ENCODE measurements at places on chromosomes 7 and 10. TPM values are rescaled to one million over a fixed set of nuclear protein-coding genes. Genes with fewer than 3 reads are reported as not detected.

The C10orf105 gene
- not detected for total RNA-seq

The HDAC9 gene
- total RNA-seq = 6.8 TPM

The CCDC172 gene
- total RNA-seq = not detected

The RAB19 gene
- 3.3 TPM for total RNA-seq

The SLC26A3 gene
- total RNA-seq = 4.7 TPM

The WDFY4 gene
- 0.05 TPM for total RNA-seq

The HACD1 gene
- total RNA-seq = 16.4 TPM

The GRID1 gene
- 9.2 TPM for total RNA-seq

The PANK1 gene
- total RNA-seq = 32.5 TPM

The PPP1R3A gene
- not detected for total RNA-seq

- DNase-seq = no peak
These were observed 131.6 kb upstream of the NPY start for GRCh38 chr7:24152356-24152755.

GRCh38 chr7:122316467-122317388 is 12.2 kb upstream of the FEZF1 start:
- DNase-seq = peak; percentile 67

GRCh38 chr7:17099083-17099973 is 199.1 kb upstream of the AHR start:
- DNase-seq = no peak

DNA sequence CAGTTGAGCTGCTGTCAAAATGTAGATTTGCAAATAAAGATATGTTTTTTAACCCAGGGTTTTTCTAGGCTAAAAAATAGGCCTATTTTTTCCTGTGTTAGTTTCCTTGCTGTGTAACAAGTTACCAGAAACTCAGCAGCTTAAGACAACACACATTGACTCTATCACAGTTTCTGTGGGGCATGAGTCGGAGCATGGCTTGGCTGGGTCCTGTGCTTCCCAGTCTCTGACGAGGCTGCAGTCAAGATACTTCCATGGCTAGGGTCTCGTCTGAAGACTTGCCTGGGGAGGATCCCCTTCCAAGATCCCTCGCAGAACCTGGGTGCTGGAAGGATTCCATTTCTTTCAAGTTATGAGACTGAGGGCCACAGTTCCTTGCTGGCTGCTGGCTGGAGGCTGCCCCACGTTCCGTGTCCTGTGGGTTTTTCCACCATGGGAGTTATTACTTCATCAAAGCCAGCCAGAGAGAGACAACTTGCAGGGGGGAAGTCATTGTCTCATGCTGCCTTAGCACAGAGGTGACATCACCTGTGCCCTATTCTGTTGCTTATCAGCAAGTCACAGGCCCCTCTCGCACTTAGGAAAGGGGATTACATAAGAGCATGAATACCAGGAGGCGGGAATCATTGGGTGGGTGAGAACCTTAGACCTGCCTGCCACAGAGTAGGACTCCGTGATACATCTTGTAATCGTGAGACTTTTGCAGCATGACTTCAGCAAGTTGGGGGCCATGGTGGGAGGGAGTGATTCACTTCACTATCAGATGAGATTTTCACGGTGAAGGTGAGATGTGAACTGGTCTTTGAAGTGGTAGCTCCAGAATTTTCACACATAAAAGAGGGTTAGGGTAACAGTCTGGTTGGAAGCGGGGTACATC is 77.9 kb downstream of the CCNY start:
- no peak for DNase-seq

DNA sequence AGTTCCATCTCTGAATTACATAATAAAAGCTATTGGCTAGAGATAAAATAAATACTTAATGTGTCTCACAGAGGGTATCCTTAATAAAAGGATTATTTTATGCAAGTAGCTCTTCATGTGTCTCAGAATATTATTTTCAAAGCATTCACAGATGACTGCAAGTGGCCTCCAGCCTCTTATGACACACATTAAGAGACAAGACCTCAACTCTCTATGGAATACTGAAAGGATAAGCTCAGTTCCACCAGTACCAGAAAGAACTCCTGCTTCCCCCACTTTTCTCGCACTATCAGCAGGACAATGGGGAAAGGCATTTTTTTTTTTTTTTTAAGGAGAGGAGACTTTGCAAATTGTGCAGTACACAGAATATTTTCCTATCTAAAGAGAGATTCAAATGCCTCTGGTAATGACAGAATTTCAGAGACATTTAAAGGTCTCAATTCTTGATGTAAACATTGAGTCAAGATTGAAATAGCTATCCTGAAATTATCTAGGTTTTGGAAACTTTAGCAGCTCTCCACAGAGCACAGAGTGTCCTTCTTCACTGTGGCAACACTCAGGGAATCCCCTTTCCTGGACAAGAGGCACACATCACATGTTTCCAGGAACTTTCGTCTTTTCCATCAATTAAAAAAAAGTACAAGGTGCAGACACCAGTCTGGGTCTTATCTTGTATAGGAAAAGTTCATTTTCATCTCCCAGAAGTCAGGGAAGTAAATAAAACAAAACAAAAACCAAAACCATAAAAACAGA is 122.0 kb upstream of the ANK3 start:
- DNase-seq = no peak

GRCh38 chr7:74671602-74672001 is 14.1 kb downstream of the GTF2I start:
- no peak for DNase-seq

- DNase-seq = no peak
These were observed 190.2 kb downstream of the RELN start for GRCh38 chr7:103799298-103799697.

DNA sequence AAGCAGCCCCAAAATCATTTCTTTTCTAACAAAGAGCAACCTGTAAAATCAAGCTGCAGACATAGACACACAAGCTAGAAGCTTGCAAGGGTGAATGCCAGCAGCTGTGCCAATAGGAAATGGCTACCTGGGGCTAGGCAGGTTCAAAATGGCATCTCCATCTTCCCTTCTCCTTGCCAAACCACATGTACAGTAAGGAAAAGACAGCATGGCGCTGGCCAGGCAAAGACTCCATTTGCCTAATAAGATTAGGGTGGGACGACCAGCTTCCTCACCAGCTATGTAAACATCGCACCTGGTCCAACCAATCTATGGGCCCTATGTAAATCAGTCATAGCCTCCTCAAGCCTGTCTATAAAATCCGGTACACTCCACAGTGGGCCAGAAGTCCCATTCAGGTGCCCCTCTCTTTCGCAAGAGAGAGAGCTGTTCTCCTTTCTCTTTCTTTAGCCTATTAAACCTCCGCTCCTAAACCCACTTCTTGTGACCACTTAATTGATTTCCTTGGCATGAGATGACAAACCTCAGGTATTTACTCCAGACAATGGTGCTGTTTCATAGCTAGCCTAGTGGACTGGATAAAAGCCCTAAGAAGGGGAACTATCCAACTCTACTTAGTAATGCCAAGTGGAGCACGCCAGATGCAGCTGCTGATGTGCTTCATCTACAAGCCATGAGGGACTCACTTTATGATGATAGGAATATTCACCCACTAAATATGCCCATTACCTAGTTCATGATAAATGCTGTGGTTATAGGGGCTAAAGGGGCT is 44.1 kb downstream of the HTR7 start:
- no peak for DNase-seq

GRCh38 chr10:65149878-65150277 is 1628.7 kb downstream of the REEP3 start:
- DNase-seq = no peak

DNA sequence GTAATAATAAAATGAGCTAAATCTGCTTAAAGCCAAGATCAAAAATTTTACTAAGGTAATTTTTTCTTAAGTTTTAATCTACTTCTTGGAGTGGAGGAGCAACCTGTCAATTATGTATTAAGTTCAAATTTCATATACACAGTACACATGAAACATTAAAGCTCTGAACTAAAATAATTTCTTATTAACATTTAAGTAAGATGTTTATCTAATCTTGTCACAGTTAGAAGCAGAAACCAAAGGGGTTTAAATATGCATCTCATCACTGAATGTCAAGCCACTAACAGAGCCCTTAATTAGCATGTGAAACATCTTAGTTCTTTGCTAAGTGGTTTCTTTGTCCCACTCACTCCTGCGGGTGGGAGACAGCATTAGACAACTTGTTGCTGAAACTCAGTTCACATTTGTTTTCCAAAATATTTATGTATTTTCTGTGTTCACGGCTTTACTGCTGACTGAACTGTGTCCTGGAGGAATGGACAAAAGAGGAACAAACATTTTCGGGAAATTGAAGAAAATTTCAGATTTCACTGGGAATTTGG is 130.9 kb upstream of the MBL2 start:
- DNase-seq = no peak

DNA sequence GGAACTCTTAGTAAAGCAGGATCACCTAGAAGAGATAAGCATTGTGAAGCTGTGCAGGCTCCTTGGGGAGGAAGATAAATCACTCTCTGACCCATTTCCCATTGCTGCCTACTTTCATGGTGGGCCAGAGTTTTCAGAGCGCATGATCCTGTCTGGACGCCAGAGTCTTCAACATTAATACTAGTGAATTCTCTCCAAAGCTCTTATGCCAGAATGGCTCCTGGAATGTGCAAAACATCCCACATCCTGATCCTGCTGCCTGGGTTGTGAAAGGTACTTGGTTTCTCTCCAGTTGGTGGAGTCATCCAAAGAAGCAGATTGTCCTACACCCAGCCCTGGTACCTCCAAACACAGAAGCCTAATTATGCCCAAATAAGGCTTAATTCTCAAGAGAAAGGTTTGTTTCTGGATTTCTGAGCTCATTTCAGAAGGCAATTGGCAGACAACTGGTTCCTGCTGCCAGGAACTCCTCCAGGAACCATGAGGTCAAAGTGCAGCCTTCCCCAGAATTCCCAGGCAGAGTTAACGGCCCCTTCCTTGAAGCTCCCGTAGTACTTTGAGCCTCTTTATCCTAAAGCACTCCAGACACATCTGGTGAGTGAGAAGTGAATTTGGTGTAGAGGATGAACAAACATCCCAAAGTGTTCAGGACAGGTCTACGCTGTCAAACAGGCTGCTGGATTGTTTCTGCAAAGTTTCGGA is 495.2 kb downstream of the PLXNA4 start:
- no peak for DNase-seq

DNA sequence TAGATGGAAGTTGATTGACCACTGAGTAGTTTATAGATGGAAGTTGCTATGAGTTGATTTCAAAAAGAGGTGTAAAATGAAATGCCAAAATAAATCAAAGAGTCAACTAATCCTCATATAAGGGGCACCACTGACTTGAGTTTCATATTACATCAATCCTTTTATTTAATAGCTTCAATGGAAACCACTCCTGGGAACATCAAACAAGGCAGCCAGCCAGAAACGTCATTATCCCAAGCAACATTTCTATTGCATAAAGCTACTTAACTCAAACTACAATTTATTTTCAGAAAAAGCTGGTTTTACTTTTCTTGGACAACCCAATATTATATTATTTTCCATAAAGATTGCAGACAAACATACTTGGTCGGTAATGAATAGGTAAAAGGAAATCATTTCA is 162.1 kb downstream of the TSPAN12 start:
- DNase-seq = no peak

DNA sequence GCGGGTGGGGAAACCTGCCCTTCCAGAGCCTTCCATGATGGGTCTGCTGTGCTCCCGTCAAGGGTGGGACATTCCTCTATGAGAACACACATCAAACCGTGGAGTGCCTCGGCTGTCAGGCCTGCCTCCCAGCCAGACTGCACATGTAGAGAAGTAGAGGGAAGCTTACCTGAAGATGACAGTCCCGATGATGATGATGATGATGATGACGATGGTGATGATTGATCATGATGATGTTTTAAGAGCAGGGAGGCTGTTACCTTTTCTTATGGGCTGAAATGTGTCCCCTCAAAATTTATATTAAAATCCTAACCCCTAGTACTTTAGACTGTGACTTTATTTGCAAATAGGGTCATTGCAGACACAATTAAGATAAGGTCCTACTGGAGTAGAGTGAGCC is 76.1 kb upstream of the ANLN start:
- no peak for DNase-seq

DNA sequence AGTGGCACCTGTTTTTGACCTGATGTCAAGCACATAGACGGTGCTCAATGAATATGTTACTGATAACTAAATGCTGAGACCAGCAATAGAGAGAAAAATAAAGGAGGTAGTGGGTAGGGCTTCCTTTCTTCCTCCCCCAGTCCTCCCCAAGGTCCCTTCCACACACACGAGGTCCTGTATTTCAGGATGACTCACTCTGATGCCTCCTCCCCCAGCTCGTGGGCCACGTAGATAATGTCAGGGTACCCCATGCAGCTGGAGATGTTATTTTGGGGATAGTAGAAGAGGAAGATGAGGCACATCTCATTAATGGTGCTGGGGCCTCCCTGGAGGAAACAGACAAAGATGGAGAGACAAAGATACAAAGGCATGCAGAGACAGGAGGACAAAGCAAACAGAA is 17.3 kb downstream of the PRSS58 start:
- no peak for DNase-seq

- DNase-seq = no peak
These were observed 75.4 kb downstream of the JAZF1 start for GRCh38 chr7:28105234-28105633.

GRCh38 chr10:5927306-5927705 is 37.3 kb downstream of the FBH1 start:
- no peak for DNase-seq

- no peak for DNase-seq
These were observed 4.5 kb upstream of the ABCB4 start for GRCh38 chr7:87479951-87480350.

DNA sequence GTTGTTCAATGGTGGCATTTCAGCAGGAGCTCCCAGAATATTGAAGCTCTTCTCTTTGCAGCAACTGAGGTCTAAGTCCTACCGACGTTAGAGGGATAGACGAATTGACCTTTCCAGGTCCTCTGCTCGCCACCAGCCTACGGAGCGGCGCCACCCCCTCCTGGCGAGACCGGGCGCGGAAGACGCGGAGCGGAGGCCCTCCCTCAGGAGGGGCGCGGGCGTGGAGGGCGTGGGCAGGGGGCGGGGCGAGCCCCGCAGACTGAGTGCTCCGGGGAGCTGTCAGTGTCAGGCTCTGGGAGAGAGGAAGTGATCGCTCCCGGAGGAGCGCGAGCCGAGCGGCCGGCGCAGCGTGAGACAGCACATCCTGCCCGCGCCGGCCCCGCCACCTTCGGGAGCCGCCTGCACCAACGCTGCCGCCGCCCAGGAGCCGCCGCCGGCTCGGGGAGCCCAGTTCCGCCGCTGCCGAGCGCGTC is at the start of gene DYNC1I1:
TSS of gene DYNC1I1 (plus strand) at position 257 of the 473 bp plus-strand sequence. CDS start 32,176 bp downstream, outside the sequence.
- peak; percentile 75 for DNase-seq

DNA sequence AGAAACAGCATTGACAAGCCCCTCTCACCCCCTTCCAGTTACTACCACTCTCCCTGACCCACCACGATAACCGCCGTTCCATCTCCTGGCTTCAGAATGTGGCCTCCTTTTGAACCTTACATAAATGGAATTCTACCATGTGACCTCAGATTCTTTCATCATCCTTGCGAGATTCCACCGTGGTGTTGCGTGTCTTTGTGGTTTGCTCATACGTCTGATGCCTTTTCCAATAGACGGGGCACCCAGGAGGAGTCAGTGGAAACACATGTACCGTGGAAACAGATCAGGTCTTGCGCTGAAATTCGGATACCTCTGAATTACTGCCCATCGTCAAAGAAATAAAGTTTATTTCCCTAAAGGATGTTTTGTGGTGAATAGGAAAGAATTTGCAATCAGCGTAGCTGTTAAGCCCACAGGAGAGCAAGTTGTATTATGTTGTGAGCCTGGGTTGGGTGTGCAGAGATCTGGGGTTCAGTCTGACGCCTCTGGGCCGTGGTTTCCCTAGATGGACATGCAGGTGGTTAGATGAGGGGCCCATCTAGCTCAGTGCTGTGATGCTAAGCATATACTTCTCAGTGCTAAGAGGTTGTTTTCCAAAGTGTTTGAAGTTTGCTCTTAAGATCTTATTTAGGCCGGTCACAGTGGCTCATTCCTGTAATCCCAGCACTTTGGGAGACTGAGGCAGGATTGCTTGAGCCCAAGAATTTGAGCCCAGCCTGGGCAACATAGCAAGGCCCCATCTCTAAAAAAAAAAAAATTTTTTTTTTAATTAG is 29.1 kb downstream of the GTF2IRD1 start:
- DNase-seq = no peak
